ENCODE measurements at places on chromosomes 3 and 15.

GRCh38 chr3:120142236-120142635 is 48.0 kb upstream of the GSK3B start:
- no peak for DNase-seq

- DNase-seq: peak; percentile 69
Observed at GRCh38 chr15:83207009-83207659, 489 bp downstream of the HDGFL3 start.

DNA sequence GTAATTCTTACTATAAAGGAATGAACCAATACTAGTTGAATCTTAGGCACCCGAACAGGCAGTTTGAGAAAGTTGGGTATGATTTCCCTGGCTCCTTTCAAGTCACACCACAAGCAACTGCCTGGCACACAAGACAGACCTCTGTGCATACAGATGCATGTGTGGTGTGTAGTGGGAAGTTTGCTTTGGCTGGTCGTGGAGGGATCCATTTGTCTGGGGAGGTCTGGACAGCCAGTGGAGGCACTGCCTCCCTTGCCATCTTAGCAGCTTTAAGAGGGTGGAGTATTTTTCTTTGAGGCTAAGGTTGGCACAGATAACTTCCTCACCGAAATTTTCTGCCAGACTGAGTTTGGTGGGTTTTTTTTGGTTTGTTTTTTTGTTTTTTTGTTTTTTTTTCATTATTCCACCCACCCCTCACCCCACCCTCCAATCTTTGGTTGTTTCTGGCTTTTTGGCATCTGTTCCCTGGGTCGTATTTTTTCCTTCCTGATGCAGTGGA is 97.1 kb downstream of the TMEM212 start:
- no peak for DNase-seq

- DNase-seq: no peak
Observed at GRCh38 chr3:137259089-137259488, 301.3 kb downstream of the IL20RB start.

DNA sequence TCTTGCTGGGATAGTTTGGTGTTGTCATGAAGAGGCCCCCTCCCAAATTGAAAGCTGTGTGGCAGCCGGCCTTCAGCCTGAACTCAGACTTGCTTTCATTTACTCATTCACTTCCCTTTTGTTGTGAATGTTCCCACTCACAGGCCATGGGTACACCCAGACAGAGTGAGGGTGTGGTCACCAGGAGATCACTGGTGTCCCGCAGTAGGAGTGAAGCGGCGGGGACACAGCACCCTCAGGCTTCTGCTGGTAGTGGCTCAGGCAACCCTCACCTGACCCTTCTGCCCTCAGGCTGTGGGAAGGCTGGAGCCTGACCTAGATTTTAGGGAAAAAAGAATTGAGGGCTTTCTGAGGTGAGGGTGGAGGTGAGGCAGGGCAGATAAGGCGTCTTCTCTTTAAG is 244.4 kb downstream of the SOX2 start:
- no peak for DNase-seq

DNA sequence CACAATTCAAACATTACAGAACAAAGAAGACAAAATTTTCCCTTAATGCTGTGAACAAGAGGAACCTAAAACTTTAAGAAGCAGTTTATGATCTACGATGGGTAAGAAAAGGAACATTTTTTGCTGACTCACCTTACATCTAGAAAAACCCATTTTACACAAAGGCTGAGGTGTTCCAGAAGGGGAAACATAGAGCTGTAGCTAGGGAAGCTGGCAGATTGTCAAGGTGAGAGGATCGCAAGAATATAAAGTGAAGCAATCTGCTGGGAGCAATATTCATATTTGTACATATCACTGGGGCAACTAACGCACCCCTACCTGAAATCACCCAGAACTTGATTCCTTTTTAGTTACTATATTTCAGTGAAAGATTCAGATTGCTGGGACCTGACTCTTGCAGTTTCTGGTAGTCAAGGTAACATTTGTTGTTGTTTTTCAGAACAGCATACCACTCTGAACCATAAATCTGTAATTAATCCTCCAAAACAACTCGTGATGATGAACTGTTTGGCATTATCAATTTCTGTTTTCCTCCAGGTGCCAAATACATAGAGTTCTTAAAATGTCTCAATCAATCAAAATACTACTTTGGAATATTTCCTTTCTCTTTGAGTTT is 184.1 kb upstream of the LRRC3B start:
- no peak for DNase-seq

DNA sequence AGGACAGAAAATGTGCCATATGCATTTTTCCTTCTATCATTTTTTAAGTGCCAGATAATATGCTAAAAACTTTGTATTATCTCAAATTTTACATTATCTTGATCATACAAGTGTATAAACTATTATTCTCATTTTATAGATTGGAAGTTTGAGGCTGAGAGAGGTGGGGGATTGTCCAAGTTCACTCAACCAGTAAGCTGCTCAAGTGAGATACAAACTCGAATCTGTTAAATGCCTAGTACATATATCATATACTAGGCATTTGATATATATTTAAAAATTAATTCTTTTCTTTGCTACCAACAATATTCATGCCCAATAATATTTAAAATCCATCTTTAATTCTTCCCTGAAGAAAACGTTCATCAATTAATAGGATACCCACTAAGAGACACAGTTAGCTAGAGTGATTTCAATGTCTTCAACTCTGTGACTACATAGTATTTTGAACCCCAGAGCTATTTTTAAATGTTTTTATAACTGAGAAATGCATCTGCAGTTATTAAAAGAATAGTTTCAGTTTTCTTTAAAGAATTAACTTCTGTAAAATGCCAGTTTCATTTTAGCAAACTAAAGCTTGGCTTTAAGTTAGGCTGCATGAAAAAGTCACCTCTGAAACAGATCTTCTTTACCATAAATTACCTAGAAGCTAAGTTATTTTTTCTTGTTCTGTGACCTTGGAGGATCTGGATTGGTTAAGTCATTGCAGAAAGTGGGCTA is 40.4 kb downstream of the IQCB1 start:
- DNase-seq: no peak

GRCh38 chr3:78985981-78986380 is 781.8 kb downstream of the ROBO1 start:
- no peak for DNase-seq

- no peak for DNase-seq
Observed at GRCh38 chr15:34721802-34722438, 32.9 kb downstream of the GJD2 start.

- no peak for DNase-seq
Observed at GRCh38 chr3:136819392-136819730, 435 bp downstream of the SLC35G2 start.

DNA sequence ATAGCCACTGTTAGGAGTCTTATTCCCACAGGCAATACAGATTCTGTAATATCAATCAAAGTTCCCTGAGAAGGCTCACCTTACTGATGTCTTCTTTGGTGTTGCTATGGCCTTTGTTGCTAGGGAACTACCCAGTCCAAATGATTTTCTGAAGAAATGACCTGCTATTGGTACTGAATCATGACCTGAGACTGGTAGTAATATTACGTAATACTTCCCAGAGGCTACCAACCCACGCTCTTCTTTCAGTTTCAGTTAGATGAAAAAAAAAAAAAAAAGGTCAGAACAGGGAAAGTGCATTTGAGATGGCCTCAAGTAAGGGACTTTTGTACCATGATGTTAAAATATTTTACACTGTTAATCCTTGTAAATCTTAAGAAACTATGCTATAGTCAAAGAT is 1092.5 kb upstream of the EPHA6 start:
- peak; percentile 6 for DNase-seq

DNA sequence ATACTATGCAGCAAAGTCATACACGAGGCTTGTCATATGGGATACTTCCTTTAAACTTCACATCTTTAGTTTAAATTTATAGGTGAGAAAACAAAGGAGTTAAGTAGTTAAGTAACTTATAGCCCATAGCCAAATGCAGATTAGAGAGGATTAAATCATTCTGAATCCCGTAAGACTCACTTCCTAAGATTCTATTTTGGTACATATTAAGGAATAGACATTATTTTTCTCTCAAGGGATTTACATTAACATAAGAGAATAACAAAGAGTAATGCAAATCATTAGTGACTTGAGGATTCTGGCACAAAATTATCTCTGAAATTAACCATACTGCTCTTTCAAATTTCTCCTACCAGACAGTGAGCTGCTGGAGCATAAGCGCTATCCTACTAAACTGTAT is 747.4 kb upstream of the ARPP21 start:
- no peak for DNase-seq

DNA sequence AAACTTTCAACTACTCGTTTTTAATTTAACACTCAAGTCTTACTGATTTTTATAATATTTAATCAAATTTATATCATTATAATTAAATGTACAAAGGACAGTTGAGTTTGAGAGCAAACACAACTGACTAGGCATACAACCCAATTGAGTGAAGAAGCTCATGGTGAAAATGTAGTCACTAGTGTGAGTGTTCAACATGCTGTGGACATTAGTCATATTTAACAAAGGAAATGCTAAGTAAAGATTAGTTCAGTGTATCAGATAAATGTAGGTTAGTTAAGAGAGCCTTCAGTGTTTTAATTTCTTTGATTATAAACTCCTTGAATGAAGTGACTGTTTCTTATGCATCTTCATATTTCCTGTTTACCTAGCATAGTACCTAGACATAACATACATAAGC is 444.2 kb upstream of the GOLIM4 start:
- DNase-seq: no peak

DNA sequence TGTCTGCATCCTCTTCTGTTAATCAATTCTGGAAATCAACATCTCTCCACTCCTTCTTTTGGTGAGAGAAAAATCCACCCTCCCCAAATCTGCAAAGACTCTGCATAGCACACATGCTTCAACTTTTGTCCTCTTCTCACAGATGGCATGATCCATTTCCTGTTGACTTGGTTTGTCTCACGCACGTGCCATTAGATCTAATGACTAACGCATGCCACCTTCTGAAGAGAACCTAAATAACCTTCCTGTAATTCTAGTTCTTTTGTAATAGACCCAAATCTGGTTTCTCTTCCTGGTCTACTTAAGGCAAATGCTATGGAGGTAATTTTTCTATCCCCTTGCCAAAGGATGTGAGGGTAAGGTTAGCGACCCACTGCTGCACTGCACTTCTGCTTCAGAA is 51.0 kb upstream of the ATOSA start:
- DNase-seq: peak; percentile 15

- no peak for DNase-seq
Observed at GRCh38 chr3:156551746-156552145, 3.2 kb downstream of the SSR3 start.

DNA sequence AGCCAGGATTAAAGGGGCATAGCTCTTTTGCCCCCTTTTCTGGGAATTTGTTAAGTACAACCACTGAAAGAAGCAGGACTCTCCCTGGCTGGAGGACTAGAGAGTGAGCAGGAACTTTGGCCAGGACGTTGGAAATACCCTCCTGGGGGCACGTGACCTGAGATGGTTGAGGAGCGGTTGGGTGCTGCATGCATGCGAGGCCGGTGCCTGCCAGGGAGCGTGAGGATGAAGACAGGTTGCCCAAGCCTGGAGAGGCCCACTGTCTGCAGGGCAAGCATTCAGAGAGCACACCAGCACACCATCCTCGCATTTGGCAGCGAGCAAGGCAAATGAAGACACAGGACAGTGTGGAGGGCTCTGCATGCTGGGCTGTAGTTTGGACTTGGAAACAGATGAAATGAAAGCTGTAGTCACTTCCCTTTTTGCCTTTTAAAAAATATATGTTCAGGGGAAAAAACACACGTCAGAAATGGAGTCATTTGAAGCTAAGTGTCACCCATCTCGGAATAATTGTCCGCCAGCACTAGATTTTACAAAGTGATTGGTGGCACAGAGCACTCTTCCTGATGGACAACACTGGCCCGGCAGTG is 217.6 kb downstream of the SLCO3A1 start:
- no peak for DNase-seq

DNA sequence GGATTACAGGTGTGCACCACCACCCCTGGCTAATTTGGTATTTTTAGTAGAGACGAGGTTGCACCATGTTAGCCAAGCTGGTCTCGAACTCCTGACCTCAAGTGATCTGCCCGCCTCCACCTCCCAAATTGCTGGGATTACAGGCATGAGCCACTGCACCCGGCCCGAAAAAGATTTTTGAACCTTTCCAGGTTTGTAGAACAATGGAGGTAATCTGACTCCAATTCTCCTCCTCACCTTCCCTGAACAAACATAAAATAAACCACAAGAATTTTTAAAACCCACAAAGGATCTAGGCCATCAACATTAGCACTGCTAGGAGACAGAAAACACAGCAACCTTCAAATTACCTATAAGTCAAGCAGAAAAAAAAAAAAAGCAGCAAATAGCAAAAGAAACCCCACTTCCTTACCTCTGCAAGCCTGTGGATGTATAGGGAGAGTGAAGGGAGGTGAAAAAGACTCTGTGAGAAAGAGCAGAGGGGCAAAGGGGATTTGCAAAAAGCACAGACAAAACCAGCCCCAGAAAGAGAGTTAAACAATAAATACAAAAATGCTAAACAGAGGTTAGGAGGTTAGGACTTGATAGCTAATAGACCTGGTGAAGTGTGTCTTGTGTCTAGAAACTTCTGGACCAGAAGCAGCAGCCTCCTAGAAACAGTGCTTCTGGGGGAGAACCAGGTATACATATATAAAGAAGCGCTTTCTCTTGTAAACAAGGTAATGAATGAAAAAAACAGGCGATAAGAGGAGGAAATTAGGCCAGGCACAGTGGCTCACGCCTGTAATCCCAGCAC is 32.1 kb downstream of the TFDP2 start:
- DNase-seq: no peak

DNA sequence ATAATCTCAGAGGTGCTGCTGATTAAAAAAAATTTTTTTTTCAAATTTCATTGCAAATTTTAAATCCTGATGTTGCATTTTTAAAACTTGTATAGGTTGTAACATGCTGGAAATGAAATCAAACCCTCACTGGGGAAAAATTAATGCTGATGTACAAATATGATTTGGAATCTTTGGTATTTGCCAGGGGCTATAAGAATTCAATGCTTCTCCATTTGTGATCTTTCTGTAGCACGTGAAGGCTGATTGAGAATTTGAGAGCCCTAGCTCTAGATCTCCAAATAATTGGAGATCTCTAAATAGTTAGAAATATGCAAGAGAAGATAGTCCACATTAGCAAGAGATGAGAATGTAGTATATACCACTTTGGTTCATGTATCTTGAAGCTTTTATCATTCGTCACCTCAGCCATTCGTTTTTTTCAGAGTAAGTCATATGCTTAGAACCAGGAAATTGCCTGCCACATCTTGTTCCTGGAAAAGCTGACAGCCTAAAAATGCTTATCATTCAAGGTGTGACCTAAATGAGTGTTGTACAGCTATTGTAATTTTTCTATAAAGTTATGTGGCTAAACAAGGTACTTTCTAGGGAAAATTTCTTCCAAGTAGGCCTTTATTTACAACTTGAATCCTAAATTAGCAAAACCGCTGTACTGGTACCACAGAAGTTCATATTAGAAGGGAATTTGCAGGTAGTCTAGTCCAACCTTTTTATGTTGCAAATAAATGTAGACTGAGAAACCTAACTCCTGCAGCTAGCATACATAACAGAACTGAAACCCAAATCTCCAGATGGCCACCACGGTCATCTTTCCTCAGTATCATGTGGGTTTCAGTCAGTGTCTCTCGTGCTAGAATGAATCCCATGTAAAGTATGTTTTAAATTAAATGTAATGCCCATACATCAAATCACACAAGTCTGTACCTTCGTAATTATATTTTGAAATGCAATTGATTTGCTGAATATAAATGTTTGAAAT is 48.5 kb downstream of the FNDC3B start:
- peak; percentile 10 for DNase-seq
